ENCODE measurements at places on chromosomes 7 and 10.

- DNase-seq: peak; percentile 49
These were observed 365.6 kb downstream of the ANKRD7 start for GRCh38 chr7:118590107-118590506.

DNA sequence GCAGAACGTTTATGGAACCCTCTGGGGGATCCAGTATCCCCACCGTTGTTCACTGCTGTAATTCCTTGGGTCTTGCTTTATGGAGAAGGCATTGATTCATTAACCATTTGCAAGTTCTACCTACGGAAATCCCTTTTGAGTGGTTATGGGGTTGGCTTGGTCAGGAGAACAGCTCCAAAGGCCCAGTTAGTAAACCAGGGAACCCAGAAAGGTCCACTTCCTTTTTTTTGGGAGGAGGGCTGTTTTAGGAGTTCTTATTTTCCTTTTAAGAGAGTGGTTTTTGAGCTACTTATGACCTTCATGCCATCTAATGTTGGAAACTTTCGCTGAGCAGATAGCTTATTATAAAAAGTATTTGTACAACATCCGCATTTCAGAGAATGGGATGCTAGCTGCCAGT is 1.3 kb downstream of the POR start:
- DNase-seq: no peak

DNA sequence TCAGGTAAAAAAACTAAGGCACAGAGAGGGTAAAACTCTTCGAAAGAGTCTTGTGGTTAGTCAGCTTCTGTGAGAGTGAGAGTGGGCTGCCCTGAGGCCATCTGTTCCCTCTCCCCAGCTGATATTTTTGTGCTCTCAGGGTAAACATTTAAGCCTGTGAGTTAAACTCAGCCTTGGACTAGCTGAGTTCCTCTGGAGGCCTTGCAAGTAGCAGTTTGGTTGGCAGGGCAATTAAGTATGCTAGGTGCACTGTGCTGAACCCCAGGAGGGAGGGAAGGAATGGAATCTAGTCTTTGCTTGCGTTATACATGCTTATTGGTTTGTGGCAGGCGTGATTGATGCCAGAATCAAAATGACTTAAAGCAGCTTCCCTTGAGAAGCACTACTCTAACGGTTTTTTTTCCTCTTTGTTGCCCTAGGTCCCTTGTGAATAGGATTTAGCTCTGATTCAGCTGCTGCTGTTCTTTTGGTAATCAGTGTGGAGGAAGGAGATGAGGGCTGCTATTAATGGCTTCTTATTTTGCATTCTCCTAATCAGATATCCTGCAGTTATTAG is 140.2 kb downstream of the AUTS2 start:
- peak; percentile 59 for DNase-seq

GRCh38 chr10:44300666-44301649 is 83.9 kb downstream of the CXCL12 start:
- DNase-seq: no peak

DNA sequence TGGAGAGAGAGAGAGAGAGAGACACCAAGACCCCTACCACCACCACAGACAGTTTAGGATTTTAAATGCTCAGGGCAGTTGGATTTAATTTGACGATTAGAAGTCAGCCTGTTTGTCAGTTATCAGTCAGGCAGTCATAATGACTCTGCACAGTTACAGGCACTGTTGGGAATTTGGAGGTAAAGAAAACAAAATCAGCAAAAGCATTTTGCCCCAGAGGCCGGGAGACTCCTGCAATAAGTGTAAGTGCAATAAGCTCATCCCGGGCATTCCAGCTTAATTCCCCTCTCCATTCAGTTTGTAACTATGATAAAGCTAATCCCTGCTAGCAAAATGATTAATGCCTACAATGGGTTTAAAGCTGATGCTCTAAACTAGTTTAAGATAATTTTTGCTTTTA is 13.5 kb downstream of the SEMA3C start:
- no peak for DNase-seq

DNA sequence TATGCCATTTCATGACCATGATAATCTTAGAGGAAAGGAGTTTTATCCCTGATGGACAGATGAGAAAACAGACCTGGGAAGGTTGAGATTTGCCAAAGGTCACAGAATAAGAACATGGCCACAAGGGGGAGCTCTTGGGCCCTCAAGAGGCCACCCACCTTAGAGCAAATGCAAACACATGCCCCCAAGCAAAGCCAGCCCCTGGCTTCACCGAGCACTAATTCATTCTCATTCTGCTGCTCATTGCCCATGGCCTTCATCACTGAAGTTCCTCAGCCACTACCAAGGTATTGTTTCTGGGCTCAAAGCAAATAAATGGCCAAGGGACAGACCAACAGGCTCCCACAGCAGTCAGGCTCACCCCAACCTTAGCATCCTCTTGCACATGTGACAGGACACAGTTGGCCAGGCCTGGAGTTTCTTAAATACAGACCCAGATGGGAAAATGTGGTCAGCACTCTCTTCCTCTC is 44.2 kb downstream of the PDLIM1 start:
- DNase-seq: peak; percentile 70

DNA sequence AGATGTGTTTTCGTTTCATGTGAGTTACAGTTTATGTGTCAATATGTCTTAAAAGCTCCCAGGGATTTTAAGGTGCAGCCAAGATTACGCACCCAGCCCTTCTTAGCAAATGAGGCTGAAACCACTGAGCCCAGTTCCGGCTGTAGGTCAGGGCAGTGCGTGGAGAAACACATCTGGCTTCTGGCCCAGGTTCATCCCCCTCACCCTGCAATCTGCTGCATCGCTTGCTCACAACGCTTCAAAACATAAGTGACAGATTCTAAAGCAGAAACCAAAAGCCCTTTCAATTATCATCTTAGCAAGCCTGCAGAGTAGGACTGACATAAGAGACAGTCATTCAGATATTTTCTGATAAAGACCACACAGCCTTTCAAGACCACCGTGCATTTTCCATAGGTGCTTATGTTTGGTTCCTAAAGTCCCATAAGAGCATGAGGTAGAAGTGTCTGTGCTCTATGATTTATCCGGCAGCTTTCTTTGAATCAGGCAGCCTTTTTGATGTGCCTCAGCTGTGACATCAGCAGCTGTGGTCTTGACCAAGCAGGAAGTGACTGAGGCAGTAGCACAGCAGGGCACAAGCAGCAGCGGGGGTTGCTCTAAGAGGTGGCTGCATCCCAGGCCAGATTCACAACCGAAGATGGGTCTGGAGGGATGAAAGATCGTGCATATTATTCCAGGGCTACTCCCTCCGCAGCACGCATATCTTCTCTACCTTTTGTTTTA is 72.1 kb upstream of the LYZL2 start:
- DNase-seq: peak; percentile 90

GRCh38 chr10:102865620-102866019 is 3.6 kb upstream of the AS3MT start:
- no peak for DNase-seq

DNA sequence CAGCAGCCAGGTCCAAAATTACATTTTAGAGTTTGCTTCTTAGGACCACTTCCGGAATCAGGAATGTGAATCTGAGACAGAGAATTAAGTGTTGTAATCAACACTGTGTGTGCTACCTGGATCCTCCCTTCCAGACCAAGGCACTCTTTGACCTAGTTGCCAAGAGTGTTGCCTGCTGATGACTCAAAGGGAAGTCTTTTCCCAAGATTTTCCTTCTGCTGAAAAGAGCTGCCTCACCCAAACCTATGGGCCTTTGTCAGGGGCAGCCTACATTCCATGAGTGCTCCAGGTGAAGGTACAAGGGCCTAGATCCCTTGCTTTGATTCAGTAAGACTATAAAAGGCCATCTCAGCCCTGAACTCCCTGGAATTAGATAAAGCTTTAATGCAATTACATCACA is 712.5 kb upstream of the ANKRD30A start:
- no peak for DNase-seq

GRCh38 chr10:89837165-89838043 is 136.0 kb downstream of the KIF20B start:
- peak; percentile 34 for DNase-seq

DNA sequence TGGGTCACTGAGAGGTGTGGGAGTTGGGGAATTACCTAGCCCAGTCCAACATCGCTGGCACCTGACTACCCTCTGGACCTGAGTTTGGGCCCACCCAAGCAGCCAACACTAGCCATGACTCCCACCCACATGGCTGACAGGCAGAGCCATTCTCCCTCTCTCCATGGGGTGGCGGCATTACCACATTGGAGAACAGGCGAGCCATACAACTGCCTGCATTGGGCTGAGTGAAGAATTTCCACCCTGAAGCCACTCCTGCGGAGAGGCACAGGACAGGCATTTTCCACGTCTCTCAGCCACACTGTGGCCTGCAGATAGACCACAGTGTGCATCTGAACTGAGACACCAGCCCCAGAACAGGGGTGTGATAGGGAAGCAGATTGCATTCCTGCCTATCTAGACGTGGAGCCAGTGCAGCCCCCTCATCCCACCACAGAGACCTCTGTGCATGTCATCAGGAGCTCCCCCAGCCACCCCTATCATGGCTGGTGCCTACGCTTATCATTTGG is 58.2 kb upstream of the ANTXRL start:
- DNase-seq: peak; percentile 59

GRCh38 chr7:17432793-17433192 is 134.3 kb downstream of the AHR start:
- DNase-seq: no peak

DNA sequence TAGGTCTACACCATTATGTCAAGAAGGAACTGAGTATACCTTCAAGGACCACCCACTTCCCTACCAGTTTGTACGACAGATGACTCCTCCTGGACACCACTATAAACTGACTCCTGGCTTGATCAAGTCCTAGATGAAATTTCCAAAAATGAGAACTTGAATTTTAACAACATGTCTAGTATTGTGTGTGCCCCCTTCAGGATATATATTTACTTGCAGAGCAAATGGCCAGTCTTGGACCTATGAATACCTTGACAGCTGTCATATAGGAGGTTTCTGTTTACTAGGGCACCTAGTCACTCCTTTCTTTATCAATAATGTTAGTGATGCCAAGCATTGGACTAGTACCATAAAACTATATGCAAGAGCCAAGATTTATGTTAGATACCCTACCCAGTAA is 94.1 kb upstream of the TMEM26 start:
- DNase-seq: no peak

DNA sequence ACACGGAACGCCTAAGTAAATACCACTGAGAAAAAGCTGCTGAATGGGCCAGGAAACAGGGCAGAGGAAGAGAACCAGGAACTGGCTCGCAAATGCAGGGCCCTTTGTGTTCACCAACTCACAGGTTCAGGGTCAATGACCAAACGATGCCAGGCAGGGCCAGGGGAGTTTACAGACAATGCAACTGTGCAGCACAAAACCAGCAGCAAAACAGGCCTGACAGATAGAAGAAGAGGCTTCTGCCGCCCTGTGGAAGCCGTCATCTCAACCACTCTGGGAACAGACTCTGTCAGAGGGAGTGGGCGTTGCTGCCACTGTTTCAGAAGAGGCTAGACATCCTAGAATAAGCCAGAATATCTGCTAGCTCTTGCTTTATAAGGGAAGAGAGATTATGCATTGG is 117.9 kb downstream of the KMT2E start:
- no peak for DNase-seq

DNA sequence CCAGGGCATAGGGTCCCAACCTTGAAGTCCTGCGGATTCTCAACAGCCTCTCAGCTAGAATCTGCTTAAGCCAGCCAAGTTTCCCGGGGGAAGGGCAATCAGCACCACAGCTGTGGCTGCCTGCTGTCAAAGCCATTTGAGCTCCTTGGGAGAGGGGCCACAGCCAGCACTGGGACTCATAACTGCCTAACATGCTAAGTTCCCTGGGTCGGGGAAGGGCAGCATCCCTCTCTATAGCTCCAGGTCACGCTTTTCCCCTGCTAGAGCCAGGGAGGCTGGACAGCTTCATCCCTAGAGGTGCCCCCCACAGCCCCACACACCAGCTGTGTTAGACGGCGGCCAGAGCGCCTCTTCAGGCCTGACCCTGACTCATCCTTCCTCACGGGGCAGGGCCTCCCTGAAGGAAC is 49.6 kb upstream of the PDE1C start:
- no peak for DNase-seq

GRCh38 chr10:79105150-79105739 is 36.5 kb downstream of the ZMIZ1 start:
- no peak for DNase-seq

DNA sequence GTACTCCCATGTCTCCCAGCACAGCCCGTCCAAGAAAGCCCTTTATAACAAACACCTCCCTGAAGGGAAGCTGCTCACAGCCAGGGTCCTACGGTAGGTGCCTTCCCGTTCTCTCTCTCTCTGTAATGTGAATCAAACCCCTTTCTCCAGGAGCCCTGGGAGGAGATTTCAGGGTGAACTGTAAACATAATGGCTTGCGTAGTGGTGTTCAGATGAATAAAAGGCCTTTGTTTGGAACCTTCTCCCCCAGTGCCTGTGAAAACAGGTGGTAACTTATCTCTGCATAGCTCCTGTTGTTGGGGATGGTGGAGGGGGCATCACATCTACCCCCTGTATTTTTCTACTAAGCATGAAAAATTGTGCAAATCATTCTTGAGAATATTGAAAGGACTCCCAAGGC is 12.4 kb downstream of the CALHM2 start:
- no peak for DNase-seq

DNA sequence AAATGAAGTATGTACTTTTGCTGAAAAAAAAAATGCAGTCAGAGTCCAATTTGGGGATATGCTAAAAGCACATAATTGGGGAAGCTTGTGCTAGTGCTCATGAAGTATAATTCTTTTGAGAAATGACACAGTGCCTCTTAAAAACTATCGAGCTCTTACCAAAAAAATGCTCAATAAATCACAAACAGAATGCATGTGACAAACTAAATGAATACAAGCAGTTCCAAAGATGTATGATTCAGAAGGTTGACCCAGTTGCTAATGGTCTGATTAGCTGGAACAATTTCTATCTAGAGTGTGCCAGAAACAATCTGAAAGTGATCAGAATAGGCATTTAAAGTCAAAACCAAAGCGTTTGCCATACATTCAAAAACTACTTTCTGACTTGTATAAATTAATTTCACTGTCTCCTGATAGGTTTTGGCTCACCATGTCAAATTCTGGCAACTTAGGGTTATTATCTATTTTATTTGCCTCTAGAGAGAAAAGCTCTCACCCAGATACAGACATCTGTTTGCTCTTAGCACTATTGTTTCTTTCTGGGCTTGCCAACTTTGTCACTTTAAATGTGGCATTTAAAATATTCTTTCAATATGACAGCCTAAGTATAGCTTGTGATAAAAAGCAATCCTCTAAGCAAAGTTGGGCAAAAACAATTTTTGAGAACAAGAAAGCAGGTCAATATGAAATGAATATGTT is 114.7 kb upstream of the AHR start:
- DNase-seq: no peak

- DNase-seq: no peak
These were observed 71.1 kb downstream of the SLC37A3 start for GRCh38 chr7:140327261-140327661.

DNA sequence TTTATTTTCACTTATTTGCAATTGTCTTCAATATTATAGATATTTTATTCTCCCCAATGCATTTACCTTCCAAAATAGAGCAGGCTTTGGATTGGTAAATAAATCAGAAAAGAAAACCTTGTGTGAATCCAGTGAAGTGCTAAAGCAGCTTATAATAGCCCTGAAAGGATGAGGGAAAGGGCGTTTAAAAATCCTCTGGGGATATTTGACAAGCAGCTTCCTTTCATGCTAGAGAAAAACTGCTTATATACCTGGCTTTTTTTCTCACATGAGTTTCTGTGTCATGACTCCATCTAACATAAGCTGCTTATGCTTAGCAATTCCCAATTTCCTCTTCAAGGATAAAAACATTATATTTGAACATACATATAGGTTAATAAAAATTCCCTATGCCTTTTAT is 221.6 kb upstream of the SEMA3E start:
- no peak for DNase-seq
